ENCODE measurements at places on chromosomes 5 and 9. TPM values are rescaled to one million over a fixed set of nuclear protein-coding genes. Genes with fewer than 3 reads are reported as not detected.
A peak's percentile ranks its signal among the peaks of the same experiment; 100 is the strongest.

The UNC13B gene
- total RNA-seq: 38.3 TPM

- H3K4me1 ChIP-seq: no peaks in the 10 kb centered on the region
- DNase-seq: peak; percentile 8
- no peak overlapping the region for H3K27ac ChIP-seq
- H3K27me3 ChIP-seq: no peaks in the 10 kb centered on the region
Observed at GRCh38 chr5:122699201-122699600, 75.7 kb upstream of the SNX2 start.

The LECT2 gene
- not detected for total RNA-seq

DNA sequence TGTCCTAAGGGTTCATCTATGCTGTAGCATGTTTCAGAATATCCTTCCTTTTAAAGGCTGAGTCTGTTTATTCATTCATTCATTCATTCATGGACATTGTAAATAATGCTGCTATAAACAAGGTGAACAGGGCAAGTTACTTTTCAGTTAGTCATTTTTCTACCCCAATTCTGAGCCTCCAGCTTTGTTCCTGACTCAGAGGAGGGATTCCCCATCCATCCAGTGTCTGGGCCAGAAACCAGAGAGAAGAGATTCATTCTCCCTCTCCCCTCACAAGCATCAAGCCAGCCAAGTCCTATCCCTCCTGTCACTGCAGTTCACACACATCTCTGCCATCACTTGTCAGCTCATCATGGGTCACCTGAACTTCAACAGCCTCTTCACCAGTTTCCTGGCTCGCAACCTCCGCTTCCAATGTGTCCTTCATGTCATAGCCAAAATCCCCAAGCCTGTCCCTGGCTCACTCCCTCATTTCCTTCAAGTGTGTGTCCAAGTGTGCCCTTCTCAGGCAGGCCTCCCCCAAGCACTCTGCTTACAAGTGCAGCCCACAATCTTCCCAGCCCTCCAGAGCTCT lies 203.0 kb downstream of the TTLL11 start:
- H3K4me1 ChIP-seq: peaks cover 13% of the 10 kb centered on the region
- no peak overlapping the region for H3K27ac ChIP-seq
- no peaks in the 10 kb centered on the region for H3K36me3 ChIP-seq
- H3K27me3 ChIP-seq: no peaks in the 10 kb centered on the region
- H3K4me3 ChIP-seq: no peak overlapping the region

The VLDLR gene
- total RNA-seq: 26.3 TPM

The IL5 gene
- total RNA-seq: not detected

GRCh38 chr5:89353837-89354551 lies 471.0 kb upstream of the MEF2C start:
- no peaks in the 10 kb centered on the region for H3K36me3 ChIP-seq
- H3K27me3 ChIP-seq: no peaks in the 10 kb centered on the region
- no peak for DNase-seq
- no peak overlapping the region for H3K27ac ChIP-seq
- no peak overlapping the region for H3K4me3 ChIP-seq

DNA sequence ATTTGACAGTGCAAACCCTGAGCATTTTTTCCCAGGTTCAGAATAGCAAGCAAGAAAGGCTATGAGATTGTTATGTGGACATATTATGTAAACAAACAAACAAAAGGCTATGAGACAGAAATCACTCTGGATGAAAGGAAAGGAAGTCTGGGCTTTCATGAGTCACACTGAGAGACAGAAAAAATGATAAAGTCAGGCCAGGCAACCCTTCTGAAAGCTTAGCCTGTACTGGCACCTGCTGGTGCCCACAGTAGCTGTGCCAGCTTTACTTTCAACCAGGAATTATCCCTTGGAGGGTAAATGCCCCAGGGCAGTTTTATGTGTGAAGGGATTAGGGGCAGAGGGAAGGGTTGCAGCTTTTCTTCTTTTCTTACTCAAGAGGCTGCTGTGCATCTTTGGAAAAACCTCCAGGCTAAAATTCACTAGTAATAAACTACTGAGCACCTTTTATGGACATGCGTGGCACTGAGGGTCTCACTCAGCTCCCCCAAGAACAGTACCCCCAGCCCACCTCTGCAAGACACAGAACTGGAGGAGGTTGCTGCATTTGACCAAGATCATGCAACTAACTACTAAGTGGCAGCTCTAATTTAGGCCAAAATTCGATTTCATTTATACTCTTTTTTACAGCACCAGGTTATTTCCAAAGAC lies 41.7 kb downstream of the ACTL7B start:
- no peak overlapping the region for H3K27ac ChIP-seq
- no peaks in the 10 kb centered on the region for H3K36me3 ChIP-seq
- no peak overlapping the region for H3K4me3 ChIP-seq
- peak; percentile 37 for DNase-seq
- no peaks in the 10 kb centered on the region for H3K27me3 ChIP-seq
- no peaks in the 10 kb centered on the region for H3K4me1 ChIP-seq

- H3K27ac ChIP-seq: peak overlapping the region; percentile 72
- peak; percentile 93 for DNase-seq
- H3K4me1 ChIP-seq: peaks cover 12% of the 10 kb centered on the region
- peaks cover 3% of the 10 kb centered on the region for H3K36me3 ChIP-seq
- peak overlapping the region; percentile 17 for H3K4me3 ChIP-seq
- no peaks in the 10 kb centered on the region for H3K27me3 ChIP-seq
Observed at GRCh38 chr9:128558431-128559310, 6.3 kb downstream of the SPTAN1 start.

DNA sequence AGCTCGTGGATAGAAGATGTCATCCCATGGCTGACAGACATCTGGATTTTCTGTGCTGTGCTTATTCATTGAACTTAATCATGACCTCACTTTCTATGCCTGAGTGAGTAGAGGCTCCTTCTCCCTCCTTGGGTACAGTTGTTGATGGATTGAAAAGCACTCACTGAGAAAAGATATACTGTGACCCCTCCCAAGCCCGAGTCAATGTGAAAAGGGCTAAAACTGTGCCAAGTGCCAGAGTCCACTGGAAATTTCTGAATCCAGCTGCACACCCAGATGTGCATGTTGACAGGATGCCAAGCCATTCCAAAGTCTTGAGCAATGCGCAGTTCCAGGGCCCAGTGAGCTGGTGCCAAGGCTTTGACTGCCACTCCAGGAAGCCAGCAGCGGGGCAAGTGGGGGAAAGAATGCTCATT lies 473.0 kb downstream of the NTRK2 start:
- no peak overlapping the region for H3K27ac ChIP-seq
- H3K4me1 ChIP-seq: no peaks in the 10 kb centered on the region
- no peaks in the 10 kb centered on the region for H3K27me3 ChIP-seq

The OR2Y1 gene
- total RNA-seq: not detected

DNA sequence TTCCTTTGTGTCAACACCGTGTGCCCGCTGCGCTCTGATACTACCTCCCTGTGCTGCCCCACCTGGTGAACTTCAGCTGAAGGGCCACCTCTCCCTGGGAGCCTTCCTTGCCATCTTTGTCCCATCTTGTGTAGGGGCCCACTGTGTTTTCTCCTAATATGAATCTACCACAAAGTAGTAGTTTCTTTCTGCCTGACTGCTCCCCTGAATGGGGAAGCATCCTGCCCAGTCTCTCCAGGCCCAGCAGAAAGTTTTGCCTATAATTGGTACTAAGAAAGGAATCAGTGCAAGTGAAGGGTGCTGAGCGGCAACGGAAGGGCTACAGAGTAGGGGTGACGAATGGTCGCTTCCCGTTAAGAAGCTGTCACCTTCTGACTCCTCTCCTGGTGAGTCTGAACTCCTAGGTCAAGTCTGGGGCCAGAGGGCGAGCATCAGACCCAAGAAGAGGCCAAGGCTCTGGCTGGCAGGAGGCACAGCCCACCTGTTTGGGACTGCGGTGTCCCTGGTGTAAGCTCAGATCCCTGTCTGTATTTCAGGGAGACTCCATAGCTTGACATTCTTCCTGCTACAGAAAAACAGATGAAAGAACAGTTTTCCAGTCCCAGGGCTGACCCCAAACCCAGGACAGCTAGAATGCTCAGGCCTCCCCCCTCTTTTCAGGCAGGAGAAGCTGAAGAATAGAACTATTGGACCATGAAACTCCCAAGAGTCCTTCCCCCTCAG lies 24.1 kb downstream of the WWC1 start:
- no peak for DNase-seq
- peak overlapping the region; percentile 35 for H3K27ac ChIP-seq
- no peaks in the 10 kb centered on the region for H3K27me3 ChIP-seq
- peaks cover 32% of the 10 kb centered on the region for H3K4me1 ChIP-seq
- H3K4me3 ChIP-seq: no peak overlapping the region

The OR1Q1 gene
- not detected for total RNA-seq

- no peaks in the 10 kb centered on the region for H3K4me1 ChIP-seq
- H3K4me3 ChIP-seq: no peak overlapping the region
- H3K36me3 ChIP-seq: no peaks in the 10 kb centered on the region
- no peak for DNase-seq
- no peaks in the 10 kb centered on the region for H3K27me3 ChIP-seq
Observed at GRCh38 chr9:84937581-84937980, 268.1 kb downstream of the NTRK2 start.
